Esophagus mucosa (tissue), 1 donor: ENCODE measurements at places on chromosomes 7 and 10. TPM values are rescaled to one million over a fixed set of nuclear protein-coding genes. Genes with fewer than 3 reads are reported as not detected.
A peak's percentile ranks its signal among the peaks of the same experiment; 100 is the strongest.

DNA sequence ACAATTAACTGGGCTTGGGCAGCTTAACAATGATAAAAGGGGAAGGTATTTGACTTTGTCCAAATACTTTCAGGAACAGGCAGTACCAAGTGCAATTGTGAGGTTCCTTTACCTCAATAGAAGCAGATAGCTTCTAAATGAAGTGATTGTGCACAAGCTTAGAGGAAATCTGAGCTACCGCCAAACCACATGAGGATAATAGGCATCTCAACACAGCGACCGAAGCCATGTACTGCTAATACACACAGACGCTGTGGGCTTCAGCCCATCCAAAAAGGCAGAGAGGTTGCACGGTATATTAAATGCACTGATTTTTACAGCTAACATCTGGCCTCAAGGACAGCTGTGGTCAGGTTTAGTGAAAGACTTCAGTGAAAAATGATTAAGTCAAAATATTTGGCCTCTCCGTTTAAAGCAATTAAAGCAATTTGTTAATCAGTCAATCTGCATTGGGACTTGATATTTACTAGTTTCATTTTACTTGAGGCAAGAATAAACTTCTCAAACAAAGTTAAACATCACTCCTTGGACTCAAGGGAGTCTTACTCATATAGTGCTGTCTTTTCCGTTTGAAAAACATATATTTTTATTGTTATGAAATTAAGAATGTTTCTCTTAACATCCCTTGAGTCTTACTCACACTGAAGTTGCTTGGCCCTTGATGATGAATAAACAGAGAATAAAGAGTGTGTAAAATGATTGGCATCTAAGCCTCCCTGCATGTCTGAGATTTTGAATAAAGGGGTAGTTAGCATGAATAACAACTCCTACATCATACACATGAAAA lies 306.3 kb downstream of the C7orf25 start:
- ATAC-seq = no peak

DNA sequence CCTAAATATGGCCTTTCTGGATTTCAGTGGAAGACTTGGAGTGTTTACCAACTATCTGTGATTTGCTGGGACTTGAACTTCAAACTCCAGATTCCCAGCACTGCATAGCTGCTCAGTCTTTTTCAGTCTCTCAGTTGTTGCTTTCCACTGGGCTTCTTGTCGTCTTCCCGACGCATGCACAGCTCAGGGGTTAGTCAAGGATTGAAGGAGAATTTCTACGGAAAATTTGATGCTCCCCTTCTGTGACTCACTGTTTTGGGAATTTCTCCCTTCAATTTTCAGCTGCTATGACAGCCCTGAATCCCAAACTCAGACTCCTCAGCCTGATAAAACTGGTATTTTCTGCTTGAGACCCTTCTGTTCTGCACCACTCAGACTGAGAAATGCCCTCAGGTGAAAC lies 91.7 kb downstream of the CYP26A1 start:
- no peak for ATAC-seq

DNA sequence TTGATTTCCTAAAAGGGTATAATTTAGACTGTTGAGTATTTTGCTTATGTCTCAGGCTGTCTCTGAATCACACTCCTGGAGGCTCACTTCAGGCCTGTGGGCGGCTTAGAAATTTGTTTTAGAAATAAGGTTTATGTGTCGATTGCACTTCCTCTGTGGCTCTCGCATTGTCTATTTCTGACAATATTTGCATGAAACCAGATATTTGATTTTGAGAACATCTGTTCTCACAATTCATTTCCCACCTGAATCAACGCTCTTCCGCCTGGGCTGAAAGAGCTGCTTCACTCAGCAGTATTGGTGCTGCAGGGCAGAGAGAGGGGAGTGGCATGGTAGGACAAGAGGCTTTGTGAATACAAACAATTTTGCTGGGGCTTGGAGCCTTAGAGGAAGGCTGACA lies 262.0 kb downstream of the ADRA2A start:
- ATAC-seq = no peak

Gene BAIAP2L1
- total RNA-seq = 30.6 TPM

DNA sequence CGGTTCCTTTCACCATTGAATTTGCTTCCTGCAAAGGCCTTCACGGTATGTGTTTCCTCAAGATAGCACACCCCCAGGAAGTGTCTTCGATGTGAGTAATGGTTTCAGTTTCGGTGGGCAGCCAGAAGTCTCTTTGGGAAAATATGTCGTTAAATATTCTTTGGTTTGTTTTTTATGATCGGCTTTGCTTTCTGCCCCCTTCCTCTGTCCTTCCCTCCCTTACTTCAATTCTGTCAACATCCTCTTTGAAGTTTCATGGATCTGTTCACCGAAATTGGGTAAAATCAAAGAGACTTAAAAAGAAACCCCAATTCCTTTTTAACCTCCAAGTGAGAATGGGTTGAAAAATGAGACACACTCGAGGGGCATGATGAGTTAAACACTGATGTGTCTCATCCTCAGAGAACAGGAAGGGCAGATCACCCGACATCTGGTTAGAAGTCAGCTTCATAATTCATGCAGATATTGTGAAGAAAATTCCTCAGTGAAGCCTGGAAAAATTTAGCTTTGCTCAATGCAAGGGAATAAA lies 170.8 kb upstream of the HABP2 start:
- no peak for ATAC-seq

Gene ZNF804B
- total RNA-seq = not detected

DNA sequence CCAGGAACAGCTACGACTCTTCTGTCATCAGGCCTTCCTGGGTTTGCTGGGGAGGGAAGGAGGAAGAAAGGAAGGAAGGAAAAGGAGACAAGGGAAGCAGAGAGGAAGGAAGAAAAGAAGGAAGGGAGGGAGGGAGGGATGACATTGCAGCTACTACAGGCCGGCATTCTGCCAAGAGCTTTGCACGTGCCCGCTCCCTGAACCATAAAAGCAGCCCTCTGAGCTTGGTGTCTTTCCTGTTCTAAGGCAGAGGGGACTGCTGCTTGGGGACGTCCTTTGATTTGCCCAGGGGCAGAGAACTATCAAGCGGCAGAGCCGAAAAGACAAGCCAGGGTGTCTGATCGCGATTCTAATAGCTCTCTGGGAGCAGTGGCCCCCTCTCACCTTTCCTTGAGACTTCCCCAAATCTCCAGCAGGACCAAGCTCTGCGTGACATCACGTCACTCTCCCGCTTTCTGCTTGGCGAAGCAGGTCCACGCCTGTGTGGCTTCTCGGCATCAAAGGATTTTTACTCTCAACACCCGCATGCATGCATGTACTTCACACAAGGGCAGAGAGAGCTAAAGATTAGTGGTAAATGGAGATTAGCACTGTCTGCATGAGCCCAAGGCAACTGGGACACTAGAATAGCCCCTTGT lies 167.8 kb upstream of the AUTS2 start:
- ATAC-seq = peak; percentile 23

DNA sequence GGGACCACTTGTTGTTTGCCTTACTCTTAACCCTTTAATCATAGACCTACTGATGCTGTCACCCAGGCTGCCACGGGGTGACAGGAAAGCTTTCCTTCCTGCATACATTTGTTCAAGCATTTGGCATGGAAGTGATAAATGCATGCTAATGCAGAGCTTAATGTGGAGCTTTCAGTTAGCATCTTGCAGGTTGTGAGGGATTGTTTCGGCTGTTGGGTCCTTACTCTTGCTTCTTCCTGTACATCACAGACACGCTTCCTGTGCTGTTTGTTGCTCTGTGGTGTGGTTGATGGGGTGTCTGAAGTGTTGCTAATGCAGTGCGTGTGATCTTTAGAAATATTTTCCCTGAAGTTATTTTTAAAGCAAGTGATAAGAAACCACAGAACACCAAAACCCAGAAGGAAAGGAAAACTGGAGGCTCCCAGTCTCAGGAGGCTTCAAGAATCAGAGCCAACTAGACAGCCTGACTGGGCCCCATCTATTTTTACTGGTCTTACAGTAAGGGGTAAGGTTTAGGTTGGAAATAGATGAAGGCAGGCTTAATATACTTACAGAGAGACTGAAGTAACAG lies 143.1 kb downstream of the CHN2 start:
- ATAC-seq = no peak

Gene SEMA4G
- total RNA-seq = 0.96 TPM

DNA sequence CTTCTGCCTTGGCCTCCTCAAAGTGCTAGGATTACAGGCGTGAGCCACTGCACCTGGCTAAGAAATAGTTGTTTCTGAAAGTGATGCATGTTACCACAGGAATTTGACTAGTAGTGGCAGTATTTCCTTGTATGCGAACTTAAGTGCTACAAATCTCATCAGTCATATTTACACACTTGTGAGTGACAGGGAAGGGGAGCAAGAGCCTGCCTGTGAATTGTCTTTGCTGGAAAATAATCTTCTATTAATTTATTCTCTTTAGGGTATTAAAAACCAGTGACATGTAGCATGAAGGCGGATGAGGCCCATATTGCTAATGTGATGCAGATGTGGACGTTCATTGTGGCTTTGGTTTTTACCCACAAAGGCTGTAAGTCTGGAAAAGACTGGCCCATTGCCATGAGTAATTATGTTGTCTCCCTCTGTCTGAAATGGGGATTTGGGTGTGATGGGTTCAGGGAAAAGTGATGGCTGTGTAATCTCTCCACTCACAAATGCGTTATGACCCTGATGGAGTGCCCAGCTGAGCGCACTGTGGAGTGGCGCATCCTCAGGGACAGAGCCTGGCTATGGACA lies 97.6 kb downstream of the CCNY start:
- peak; percentile 59 for ATAC-seq

DNA sequence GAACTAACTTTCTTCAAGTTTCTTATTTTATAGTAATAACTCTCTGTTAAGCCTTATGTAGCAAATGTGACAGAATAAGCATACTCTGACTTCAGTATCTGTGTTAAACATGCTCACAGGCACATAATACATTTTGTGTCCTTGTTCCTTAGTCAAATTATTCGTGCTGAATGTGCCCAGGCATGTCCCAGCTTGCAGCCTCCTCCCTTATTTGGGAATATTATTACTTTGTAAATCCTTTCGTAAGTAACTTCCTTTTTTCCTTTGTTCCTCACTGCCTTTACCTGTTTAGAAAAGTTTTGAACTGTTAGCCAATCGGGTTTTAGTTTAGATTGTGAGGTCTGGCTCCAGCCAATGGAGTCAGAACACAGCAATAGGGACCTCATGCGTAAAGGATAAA lies 46.9 kb downstream of the GALNT11 start:
- ATAC-seq = peak; percentile 33

Gene TUBAL3
- 0.12 TPM for total RNA-seq

Gene LDB1
- 28.9 TPM for total RNA-seq

DNA sequence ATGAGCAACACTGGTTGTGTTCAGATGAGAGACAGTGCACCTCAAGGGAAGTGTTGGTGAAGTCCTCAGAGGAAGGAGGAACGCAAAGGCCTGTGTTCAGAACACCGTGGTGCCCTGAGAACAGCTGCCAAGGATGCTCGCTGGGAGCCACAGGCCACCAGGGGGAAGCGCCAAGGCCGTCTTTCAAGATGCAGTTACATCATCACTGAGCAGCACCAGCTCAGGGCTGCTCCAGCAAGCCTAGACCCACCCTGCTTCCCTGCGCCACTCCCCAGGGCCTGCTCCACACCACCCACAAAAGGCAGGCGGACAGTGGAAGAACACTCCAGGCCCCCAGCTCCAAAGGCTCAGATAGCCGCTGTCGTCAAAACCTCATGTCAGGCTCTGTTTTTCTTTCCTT lies 378.8 kb downstream of the DPP6 start:
- ATAC-seq = no peak

DNA sequence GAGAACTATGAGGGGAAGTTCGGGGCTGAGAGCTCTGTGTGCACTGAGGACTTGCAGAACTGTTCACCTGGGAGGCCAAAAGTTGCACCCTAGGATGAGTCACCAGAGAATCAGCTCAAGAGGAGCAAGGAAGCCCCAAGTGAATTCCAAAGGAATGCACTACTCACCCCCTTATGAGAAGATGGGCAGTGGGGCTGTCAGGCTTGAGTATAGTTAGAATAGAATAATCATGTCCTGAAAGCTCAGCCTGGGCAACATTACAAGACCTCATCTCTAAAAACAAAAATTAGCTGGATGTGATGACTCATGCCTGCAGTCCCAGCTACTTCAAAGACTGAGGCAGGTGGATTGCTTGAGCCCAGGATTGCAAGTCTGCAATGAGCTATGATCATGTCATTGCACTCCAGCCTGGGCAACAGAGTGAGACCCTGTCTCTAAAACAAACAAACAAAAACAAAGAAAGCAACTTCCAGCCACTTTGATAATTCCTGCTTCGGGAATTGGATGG lies 30.0 kb downstream of the MAP3K8 start:
- peak; percentile 63 for ATAC-seq

Gene GAD2
- not detected for total RNA-seq

DNA sequence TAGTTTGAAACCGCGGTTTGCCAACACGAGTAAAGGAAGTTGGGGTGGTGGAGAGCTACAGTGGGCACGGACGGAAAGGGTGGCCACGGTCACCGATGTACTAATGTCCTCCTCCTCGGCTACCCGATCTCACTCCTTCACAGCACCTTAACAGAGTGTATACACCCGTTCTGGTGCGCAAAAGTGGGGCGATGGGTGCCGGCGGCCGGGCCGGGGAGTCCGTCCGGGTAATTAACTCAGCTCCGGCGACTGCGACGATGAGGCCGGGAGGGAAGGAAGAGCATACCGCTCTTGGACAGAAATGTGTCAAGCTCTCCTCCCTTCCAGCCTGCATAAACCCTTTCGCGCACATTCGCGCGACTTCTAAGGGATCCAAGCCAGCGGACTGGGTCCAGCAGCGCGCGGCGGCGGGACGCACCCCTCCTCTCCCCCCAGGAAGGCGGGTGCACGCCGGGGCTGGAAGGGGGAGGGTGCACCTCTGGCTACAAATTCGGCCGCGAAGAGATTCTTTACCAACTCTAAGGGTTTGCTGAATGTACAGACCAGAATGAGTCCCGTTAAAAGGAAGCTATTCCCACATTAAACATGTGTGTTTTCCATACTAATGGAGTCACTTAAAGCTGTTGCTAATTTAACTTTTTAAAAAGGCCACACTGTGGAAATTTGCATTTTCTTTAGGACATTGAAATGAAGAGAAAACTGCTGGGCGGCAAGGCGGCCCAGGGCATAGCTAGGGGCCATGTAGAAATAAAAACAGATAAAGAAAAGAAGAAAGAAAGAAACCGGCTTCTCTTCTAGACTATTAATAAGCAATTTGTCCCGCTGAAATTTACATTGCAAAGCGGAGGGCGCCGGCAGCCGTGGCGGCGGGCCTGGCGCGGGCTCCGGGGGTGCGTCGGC lies 6.6 kb upstream of the EBF3 start:
- ATAC-seq = no peak

- ATAC-seq = no peak
Observed at GRCh38 chr10:7411671-7412128, 866 bp upstream of the SFMBT2 start.

Gene UPK3BL2
- total RNA-seq = 88.8 TPM

- no peak for ATAC-seq
Observed at GRCh38 chr10:1548596-1548995, 188.7 kb downstream of the ADARB2 start.
